Stomach (tissue), 19 donors: ENCODE measurements at places on chromosomes 3 and 15. TPM values are rescaled to one million over a fixed set of nuclear protein-coding genes. Genes with fewer than 3 reads are reported as not detected.

DNA sequence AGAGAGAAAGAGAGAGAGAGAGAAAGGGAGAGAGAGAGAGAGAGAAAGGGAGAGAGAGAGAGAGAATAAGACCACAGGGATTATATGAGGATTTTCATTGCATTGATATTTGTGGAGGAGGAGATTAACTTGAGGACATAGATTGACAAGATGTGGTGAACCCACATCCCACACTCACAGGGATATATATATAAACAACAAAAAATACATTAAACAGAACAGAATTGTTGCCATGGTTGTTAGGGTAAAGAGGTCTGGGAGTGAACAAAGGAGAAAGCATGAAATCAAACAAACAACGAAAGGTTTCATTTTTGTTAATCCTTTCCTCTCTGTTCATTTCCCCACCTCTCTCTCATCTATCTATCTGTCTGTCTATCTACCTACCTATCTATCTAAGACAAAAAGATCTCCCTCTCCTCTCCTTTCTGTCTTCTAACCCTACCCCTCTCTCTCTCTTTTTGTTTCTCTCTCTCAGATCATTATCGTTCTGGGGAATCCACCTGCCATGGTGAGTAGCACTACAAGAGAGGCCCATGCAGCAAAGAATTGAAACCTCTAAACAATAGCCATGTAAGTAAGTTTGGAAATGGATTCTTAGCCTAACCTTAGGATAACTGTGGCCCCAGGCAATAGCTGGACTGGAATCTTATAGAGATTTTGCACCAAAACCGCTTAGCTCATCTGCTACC lies 280.9 kb downstream of the RAP2B start:
- no peak overlapping the region for H3K4me3 ChIP-seq
- H3K27ac ChIP-seq, result no peak overlapping the region
- H3K4me1 ChIP-seq, result no peaks in the 10 kb centered on the region
- no peak for DNase-seq

Gene GPR156
- not detected for total RNA-seq

DNA sequence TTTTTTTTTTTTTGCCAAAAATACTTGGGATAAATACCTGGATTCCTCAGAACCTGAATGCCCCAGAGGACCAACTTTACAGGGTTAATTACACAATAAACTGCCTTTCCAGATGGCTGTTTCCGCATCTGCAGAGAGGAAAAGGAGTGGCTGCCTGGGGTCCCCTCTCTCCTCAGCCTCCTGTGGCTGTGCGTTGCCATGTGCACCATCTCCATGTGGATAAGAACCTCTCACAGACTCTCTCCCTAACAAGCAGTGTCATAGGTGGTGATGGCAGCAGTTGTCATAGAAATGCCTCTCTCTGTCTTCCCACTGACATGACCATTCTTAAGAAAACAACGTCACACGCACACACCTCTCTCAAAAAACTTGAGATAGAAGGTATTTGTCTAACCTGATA lies 179.4 kb downstream of the RPLP1 start:
- H3K4me1 ChIP-seq, result no peaks in the 10 kb centered on the region
- no peaks in the 10 kb centered on the region for H3K36me3 ChIP-seq
- peak; percentile 25 for DNase-seq
- H3K27me3 ChIP-seq, result peaks cover 7% of the 10 kb centered on the region
- no peak overlapping the region for H3K4me3 ChIP-seq

- H3K27me3 ChIP-seq, result no peaks in the 10 kb centered on the region
- DNase-seq, result no peak
- no peak overlapping the region for H3K4me3 ChIP-seq
- H3K4me1 ChIP-seq, result peaks cover 35% of the 10 kb centered on the region
- no peak overlapping the region for H3K27ac ChIP-seq
- H3K36me3 ChIP-seq, result peaks cover 64% of the 10 kb centered on the region
These were observed 78.6 kb downstream of the VGLL4 start for GRCh38 chr3:11565072-11565471.

DNA sequence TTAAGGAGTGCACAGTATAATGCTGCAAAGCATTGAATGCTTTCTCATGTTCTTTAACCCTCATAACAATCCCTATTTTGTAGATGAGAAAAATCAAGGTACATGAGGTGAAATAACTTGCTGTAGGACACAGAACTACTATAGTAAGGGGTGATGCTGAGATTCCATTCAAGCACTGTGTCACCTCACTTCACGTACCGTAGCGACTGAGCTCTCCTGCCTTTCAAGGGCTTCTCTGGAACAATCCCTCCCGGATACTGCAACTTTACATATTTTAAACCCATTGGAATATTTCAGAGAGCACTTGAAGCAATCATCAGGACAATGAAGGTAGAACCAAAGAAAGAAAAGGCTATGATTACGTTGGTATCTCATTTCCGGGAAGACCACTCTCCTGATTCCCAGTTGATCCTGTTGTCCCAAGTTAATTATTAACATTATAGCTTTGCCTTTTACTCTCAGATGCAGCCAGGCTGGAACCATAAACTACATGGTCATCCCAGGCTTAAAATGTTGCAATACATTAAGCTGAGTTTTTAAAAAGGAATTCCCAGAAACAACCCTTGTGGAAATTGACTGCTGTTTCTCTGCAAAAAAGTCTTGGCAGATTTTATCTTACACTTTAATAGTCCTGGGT lies 252.2 kb upstream of the IGF1R start:
- no peak overlapping the region for H3K4me3 ChIP-seq
- no peaks in the 10 kb centered on the region for H3K36me3 ChIP-seq
- DNase-seq, result no peak
- H3K4me1 ChIP-seq, result no peaks in the 10 kb centered on the region

- no peak overlapping the region for H3K4me3 ChIP-seq
- no peaks in the 10 kb centered on the region for H3K36me3 ChIP-seq
- no peak for DNase-seq
These were observed 38.7 kb downstream of the CHSY1 start for GRCh38 chr15:101213147-101213546.

DNA sequence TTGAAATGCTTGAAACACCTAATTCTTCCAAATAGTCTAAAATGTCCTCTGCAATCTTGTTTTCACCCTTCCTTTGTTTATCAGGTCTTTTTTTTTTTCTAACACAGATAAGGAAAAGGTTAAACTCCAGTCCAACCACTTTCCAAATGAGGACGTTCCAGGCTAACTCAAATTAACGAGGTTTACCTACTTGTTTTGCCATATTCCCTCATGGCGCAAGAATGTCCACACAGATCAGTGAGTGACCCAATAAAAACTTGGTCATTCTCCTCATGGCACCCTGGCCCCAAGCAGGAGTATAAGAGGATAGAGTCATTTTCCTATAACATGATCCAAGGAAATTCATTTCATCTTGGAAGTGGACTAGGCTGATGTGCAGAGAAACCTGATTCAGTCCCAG lies 6.6 kb upstream of the LIPC start:
- H3K36me3 ChIP-seq, result no peaks in the 10 kb centered on the region
- H3K27ac ChIP-seq, result no peak overlapping the region
- DNase-seq, result no peak
- no peak overlapping the region for H3K4me3 ChIP-seq

Gene SLC28A2
- 48.8 TPM for total RNA-seq

Gene ARL14
- 61.5 TPM for total RNA-seq

DNA sequence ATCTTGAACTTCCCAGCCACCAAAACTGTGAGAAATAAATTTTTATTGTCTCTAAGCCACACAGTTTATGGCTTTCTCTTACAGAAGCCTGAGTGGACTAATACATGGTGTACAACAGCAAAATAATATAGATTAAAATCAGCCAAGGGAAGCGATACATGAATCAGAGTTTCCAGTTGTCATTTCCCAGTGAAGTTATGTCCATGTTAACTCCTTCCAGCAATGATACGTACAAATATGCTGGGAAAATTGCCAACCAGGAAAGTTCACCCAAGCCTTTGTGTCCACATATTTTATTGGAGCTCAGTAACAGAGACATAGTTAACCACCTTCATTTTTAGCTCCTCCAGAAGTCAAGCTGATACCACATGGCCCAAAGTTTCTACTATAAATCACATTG lies 280.9 kb upstream of the KCNMB2 start:
- no peaks in the 10 kb centered on the region for H3K27me3 ChIP-seq
- no peak overlapping the region for H3K27ac ChIP-seq
- DNase-seq, result no peak

Gene CCRL2
- not detected for total RNA-seq
